ENCODE measurements at places on chromosomes 2 and 18.

- DNase-seq, result no peak
Observed at GRCh38 chr2:28979576-28980366, 1.3 kb upstream of the TOGARAM2 start.

DNA sequence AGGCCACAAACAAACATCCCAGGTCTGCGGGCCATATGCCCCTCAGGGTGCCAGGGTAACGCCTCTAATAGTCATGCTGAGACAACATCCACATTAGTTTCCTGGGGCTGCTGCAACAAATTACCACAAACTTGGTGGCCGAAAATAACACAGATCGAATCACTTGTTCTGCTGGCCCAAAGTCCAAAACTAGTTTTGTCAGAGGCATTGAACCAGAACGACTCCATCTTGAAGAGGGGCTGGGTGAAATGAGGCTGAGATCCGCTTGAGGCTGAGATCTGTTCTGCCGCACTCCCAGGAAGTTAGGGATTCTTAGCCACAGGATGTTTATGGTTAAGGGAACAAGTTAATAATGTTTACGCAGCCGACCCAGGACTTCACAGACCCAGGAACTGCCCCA lies 66.7 kb downstream of the COPS8 start:
- DNase-seq, result no peak

- DNase-seq, result no peak
Observed at GRCh38 chr2:207951734-207952470, 73.4 kb downstream of the PLEKHM3 start.

- no peak for DNase-seq
Observed at GRCh38 chr2:179939259-179939658, 67.8 kb downstream of the CWC22 start.

- DNase-seq, result no peak
Observed at GRCh38 chr2:178286636-178287035, 92.3 kb downstream of the OSBPL6 start.

DNA sequence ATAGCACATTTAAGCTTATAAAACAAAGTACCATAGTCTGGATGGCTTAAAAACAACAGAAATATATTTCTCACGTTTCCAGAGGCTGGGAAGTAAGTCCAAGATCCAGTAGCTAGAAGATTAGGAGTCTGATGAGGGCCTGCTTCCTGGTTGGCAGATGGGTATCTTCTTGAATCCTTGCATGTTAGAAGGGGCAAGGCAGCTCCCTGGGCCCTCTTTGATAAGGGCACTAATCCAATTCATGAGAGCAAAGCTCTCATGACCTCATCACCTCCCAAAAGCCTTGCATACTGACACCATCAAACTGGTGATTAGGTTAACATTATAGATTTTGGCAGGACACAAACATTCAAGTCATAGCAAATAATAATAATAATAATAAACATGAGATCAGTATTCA lies 146.4 kb downstream of the CCDC102B start:
- no peak for DNase-seq

DNA sequence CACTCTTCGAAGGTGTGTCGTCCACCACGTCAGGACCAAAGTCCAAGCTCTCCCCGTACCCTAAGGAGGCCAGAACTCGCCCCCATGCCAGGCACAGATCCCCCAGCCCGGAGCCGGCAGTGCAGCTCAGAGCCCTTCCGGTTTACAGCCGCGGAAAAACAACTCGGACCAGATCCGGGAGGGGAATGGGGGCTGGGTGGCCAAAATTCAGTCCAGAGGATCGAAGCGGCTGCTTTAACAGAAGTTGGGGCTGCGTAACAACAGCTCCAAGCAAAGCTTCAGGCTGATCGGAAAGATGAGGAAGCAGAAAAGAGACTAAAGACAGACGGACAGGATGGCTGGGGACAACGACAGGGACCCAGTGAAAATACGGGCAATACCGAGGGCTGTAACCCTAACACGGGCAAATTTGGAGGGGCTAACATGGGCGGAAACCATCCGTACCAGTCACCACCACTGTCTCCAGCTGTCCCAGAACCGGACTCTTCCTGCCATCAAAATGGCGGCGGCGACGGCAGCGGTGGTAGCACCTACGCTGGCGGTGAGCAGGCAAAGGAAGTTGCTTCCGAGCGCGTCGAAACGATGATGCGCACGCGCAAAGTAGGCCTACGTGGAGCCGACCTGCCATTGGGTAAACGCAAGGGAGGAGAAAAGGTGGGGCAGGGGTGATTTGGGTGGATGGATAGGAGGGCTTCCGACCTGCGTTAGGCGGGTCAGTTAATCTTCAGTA lies at the start of gene MMADHC:
Gene MMADHC (minus strand): TSS at position 556 of the 730 bp plus-strand sequence. CDS start 678 bp downstream, outside the sequence.
- DNase-seq, result peak; percentile 96

DNA sequence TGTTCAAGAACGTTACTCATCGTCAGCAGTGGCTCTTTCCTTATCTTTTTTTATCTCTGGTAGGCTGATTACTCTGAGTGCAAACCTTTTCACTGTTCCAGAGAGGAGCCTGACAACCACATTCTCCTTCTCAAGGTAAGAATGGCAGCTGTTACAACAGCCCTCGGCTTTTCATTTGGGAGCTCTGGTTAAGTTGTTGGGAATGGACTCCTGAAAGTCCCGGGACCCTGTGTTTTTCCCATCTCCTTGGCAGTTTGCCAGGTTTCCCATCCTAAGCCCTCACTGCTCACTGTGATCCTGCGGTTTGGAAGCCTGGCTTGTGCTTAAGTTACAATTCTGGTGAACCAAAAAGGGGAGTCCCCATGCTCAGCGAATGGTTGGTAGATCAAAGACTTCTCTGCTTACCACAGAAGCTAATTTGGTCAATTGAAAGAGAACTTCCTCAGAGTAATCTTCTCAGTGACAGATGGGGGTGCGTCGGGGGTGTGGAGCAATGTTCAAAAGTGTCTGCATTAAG lies 122.3 kb downstream of the LYPD6B start:
- no peak for DNase-seq

GRCh38 chr2:136384531-136385303 lies 266.8 kb upstream of the CXCR4 start:
- DNase-seq, result no peak

- DNase-seq, result peak; percentile 65
Observed at GRCh38 chr2:120613742-120614571, 121.7 kb upstream of the GLI2 start.

GRCh38 chr2:9219027-9219445 lies 12.4 kb downstream of the ASAP2 start:
- DNase-seq, result no peak

GRCh38 chr2:238970553-238971081 lies 122.7 kb downstream of the TWIST2 start:
- DNase-seq, result peak; percentile 69

All from hindlimb muscle (tissue), 1 donor.